ENCODE measurements at places on chromosomes 3 and 15.
A peak's percentile ranks its signal among the peaks of the same experiment; 100 is the strongest.

DNA sequence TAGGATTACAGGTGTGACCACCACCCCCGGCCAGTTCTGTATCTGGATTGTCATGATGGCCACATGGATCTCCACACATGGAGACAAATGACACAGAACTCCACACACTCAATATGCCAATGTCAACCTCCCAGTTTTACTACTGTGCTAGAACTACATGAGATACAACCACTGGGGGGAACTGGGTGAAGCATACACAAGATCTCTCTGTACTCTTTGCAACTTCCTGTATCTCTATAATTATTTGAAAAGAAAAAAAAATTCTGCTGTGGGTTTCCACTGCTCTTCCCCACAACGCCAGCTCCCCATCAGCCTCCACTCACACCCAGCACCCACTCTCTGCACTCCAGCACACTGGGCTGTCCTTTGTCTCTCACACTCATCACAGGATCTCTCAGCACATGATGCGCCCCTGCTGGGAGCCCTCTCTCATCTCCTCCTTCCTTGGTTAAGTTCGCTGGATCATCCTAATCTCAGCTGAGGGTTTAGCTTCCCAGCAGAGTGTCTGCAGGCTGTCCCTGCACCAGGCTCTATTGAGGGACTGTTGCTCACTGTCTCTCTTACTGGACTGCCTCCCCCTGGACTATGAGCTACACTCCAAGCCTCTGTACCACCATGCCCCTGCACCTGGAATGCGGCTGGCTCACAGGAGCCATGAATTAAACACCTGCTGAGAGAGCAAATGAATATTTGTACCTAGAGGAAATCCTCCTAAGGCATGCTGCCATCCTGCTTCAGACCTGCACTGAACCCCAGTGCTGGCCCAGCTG, 10.7 kb upstream of the RAB43 start:
- peak; percentile 93 for DNase-seq

GRCh38 chr15:28101201-28101600, 2.1 kb upstream of the OCA2 start:
- DNase-seq = no peak

DNA sequence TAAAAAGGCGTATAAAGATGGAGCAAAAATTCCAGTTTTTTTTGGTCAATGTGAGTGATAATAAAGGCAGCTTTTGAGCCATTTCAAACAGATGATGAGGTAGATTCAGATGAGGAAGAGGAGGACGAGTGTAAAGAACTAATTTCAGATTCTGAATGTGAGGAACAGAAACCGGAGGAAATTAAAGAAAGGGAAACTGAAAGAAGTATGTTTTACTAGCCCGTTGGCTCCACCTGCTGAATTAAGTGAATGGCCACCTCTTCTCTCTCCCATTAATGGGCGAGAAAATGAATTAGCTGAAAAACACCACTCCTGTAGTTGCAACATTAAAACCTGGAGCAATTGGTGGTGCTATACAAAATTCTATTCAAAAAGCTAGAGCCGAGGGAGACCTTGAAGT, 55.4 kb downstream of the CYP19A1 start:
- DNase-seq = no peak

GRCh38 chr15:80219955-80220354, 32.1 kb downstream of the CTXND1 start:
- DNase-seq = no peak

DNA sequence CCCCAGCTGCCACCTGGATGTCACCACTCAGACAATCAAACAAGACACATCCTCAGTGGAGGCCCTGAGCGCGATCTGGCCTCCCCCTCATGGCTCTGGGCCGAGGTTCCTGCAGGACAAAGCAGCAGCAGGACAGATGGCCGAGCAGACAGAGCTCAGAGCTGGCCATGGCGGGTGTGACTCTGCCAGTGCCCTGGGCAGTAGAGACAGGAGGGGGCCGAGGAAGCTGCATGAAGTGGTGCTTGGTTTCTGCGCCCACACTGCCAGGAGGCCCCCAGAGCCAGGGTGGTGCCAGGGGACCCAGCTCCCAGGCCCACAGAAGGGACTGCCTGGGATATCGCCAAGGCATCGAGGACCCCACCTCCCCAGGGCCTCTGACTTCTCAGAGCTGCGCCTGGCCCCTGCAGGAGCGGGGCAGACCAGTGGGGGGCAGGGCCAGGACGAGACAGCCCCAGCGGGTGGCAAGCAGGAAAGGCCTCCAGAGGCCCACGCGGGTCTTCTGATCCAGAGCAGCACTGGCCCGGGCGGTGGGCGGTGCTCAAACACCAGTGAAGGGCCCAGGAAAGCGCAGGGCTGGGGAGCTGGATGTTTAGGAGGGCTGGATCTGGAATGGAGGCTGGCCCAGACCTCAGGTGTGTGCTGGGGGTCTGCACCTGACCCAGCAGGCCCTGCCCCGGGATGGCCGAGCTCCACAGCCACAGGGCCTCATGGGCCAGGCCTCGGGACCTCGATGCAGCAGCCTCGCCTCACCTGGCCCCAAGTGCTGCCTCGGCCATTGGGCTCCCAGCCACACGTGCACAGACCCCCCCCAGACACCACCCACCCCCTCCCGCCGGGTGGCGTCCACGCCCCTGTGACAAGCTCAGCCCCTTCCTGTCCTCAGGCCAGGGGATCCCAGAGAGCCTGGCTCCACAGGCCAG, 76.0 kb downstream of the GOLGA8G start:
- DNase-seq = no peak

DNA sequence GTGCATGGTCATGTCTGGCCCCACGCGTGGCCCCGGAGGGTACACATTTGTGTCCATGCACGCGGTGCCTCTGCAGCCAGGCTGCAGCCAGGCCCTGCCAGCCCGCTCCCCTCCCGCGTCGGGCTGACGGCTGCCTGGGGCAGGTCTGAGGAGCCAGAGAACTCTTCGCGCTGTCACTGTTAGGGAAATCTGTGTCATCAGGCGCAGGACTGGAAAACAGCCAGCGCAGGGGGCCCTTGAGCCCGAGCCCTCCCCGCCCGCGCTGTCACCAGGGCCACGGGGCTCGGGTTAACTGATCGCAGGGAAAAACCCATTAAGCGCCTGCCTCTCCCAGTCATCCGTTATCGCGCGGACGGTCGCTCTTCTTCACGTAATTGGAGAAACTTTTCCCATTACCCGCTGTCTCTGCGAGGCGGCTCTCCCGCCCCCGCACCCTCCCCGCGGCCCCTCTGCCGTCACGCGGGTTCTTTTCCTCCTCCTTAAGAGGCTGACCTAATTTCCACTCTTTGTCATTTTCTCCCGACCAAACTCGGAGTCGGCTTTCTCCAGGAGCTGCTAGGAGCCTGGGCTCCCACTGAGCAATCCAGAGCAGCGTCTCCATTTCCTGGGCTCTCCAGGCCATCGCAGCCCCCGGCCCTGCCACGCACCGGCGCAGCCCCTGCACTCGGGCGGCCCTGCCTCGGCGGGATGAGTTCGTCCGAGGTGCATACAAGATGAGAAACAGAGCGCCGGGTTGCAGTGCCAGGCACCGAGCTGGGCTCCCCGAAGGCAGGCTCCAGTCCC, 57.5 kb upstream of the PRR23E start:
- no peak for DNase-seq

DNA sequence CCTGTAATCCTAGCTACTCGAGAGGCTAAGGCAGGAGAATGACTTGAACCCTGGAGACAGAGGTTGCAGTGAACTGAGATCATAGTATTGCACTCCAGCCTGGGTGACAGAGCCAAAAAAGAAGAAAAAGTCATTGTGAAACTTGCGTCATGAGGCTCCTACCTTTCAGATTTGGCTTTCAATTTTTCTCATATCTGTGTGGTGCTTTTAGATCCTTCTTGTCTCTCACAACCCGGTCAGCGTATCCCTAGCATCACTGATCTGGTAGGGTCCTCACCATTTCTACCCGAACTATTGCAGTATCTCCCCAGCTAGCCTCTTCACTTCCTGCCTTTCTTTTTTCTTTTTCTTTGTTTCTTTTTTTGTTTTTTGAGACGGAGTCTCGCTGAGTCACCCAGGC, 21.6 kb upstream of the GCNT3 start:
- DNase-seq = no peak

DNA sequence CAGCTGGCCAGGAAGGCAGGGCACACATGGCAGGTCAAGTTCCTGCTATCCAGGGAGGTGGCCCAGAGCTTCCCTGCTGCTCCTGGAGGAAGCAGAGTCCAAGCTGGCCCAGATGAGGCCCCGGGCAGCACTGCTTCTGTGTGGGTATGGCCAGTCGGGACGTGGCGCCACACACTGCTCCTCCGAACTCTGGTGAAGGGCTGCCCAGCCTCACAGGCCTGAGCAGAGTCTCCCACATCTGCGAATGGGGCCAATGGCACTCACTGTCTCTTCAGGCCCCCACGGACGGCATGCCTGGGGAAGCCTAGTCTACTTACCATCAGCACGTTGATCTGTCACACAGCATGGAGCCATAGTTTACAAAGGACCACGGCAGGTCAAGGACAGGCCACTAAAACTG, 2.5 kb upstream of the PLA2G4F start:
- no peak for DNase-seq

DNA sequence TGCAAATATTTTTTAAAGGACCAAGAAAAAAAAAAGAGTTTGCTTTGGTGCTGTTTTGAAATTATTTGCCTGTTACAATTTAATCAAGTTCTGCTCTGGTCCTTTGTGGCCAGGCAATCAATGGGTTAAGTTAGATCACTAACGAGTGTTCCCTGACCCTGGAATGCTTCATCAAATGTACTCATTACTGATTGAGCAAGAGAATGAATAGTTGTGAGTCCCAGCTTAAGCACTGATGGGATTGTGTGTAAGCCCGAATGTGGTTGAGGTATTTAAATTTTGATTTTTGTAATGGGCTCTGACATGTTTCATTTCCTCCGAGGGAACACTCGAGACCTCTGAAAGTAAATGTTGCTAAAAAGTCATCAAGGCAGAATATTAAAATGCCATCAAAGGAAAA, 699.1 kb downstream of the MCTP2 start:
- DNase-seq = no peak

GRCh38 chr3:9433627-9434521, 36.5 kb downstream of the SETD5 start:
- no peak for DNase-seq

DNA sequence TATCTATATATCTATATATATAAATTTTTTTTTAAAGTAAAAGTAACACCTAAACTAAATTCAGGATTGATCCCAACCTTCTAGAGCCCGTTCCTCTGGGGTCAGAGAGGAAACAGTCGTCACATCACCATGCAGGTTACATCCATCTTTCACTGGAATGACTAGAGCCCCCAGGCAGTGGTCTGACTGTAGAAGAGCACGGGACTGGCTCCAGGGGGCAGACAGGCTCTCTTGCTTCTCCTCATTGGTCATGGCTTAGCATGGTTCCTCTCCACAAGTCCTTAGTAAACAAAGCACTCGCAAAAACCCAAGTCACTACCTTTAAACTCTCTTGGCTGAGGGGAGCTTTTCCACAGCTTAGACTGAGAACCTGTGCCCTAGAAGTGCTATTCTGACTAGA, 110.5 kb downstream of the NR2F2 start:
- no peak for DNase-seq

- DNase-seq = no peak
Measured at GRCh38 chr3:122217901-122218300, 34.4 kb downstream of the CASR start.

- DNase-seq = no peak
Measured at GRCh38 chr3:194856296-194856695, 170.6 kb downstream of the FAM43A start.

GRCh38 chr3:13025090-13025489, 48.1 kb downstream of the IQSEC1 start:
- DNase-seq = no peak

DNA sequence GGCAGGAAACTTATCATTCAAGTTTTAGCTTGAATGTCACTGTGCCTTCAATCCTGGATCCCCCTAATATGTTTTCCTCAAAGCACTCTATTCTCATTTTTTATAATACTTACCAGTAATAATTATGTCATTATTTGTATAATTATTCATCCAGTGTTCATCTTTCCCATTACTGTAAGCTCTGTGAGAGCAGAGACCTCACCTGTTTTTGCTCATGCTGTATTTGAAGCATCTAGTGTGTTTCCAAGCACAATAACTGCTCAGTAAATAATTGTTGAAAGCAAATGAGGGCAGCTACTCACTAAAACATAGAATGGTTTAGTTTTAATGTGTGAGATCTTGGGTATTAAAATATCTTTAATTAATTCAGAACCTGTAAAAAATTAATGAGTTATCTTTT, 36.9 kb upstream of the KPNA4 start:
- no peak for DNase-seq

GRCh38 chr3:79497447-79498111, 270.2 kb downstream of the ROBO1 start:
- peak; percentile 35 for DNase-seq

DNA sequence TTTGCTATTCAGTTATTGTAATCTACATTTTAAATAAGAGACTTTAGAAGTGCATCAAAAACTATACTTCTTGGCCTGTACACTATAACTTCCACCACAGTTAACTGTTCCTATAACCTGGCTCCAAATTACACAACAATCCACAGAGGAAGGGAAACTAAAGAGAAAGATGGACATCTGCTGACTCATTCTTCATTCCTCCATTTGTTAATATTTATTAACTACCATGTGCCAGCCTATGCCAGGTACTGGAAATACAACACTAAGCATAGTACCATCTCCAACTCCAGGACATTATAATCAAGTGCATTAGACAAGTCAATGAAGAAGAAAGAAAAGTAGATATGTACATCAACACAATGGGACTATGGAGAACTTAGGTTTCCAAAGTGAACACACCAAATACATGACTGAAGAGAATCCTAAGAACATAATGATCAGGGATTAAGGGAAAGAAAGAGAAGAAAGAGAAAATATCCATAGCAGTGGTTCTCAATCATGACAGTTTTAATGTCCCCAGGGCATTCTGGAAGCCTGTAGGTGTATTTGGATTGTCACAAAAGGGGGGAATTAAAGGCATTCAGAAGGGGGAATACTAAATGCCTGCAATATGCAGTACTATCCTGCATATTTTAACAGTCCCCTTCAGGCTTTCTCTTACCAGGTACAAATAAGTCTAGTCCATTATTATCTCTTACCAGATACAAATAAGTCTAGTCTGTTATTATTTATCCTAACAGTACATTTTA, 8.9 kb downstream of the ICE2 start:
- DNase-seq = no peak

- DNase-seq = no peak
Measured at GRCh38 chr15:73806698-73807483, 53.7 kb upstream of the INSYN1 start.

DNA sequence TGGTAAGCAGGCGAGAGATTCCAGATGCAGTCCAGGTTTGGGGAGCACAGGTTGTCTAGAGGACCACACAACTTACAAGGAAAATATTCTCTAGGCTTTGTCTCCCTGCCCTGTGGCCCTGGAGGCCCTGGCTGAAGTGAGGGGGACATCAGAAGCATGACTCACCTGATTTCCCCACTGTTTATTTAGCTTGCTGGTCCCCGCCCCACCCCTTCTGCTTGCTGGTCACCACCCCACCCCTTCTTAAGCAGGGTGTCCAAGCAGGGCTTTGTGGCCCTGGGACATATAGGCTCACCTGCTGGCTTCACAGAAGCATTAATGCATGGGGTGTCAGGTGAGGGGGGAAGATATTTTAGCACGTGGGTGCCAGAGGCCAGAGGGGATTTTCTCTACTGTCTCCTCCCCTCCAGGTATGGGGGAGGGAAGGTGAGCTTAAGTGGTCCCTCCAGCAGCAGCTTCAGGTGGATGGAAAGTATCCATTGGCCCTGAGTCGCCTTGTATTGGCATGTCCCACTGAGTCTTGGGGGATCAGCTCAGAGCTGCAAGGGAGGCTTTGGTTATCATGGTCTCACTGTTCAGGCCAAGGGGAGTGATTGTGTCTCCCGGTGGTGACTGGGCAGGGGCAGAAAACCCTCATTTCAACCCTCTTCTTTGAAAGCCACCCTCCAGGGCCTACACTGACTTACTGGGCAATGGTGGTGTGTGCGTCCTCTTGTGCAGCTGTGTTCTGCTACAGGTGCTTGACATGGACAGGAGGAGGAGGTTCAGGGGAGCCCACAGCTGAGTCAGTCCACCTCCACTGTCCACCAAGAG, 49.8 kb downstream of the GASK1A start:
- DNase-seq = no peak

All from SK-MEL-5 (cell line).